Neuronal stem cell (in vitro differentiated cells): ENCODE measurements at places on chromosomes 1 and 21.

DNA sequence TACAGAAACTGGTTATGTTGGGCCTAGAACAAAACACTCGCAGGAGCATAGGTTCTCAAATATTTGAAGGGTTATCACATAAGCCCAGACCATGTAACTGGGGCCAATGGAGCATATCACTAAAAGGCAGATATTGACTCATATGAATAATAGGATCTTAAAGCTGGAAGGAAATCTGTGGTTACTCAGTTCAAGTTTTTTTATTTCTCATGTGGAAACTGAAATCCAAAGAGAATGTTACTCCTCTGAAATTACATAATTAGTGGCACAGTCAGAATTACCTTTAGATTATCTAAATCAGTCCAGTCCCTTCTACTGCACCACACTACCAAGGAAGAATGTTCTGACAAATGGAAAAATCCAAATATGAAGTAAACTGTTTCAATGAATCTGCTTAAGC, 12.0 kb downstream of the SLAMF8 start:
- DNase-seq, result no peak
- no peaks in the 10 kb centered on the region for H3K36me3 ChIP-seq
- no peaks in the 10 kb centered on the region for H3K4me1 ChIP-seq
- H3K27ac ChIP-seq, result no peak overlapping the region

- no peaks in the 10 kb centered on the region for H3K4me1 ChIP-seq
- H3K36me3 ChIP-seq, result no peaks in the 10 kb centered on the region
- no peak overlapping the region for H3K4me3 ChIP-seq
- peak; percentile 43 for DNase-seq
Measured at GRCh38 chr1:96236156-96236739, 485.3 kb upstream of the PTBP2 start.

DNA sequence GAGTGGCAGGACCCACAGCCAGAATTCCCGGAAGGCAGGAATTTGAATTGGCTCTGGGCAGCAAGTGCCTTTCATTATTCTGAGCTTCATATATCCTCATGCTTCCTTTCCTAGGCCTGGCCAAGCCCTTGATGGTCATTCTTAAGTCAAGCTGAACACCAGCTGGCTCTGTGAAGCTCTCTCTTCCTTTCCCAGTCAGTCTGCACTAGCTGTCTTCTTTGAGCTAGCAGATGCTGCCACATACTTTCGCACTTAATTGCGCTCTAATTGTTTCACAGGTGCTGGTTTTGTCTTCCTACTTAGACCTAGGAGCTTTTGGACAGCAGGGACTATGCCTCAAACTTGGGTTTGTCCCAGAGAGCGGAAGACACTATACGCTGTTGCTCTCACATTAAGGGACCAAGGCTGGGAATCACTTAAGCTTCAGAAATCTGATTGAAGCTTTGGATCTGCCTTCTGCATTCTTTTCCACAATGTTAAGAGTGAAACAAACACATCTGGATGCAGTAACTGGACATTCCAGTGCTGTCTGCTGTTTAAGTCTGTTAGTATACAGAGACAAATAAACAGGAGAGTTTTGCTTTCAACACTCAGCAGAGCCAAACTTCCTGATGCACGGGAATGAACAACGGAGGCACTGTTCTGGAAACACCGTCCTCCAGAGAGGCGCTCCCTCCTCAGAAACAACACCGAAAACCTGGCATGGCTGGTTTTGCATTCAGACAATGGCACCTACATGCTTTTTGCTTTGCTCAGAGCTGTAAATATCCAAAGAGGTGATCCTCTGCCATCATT, 2.2 kb downstream of the TLR5 start:
- no peak overlapping the region for H3K27ac ChIP-seq
- H3K4me3 ChIP-seq, result no peak overlapping the region
- peaks cover 8% of the 10 kb centered on the region for H3K4me1 ChIP-seq
- no peak for DNase-seq
- no peaks in the 10 kb centered on the region for H3K36me3 ChIP-seq

- H3K27me3 ChIP-seq, result no peaks in the 10 kb centered on the region
- no peaks in the 10 kb centered on the region for H3K36me3 ChIP-seq
- no peak overlapping the region for H3K27ac ChIP-seq
- H3K4me3 ChIP-seq, result no peak overlapping the region
Measured at GRCh38 chr1:205633421-205633976, 1.7 kb upstream of the ELK4 start.

DNA sequence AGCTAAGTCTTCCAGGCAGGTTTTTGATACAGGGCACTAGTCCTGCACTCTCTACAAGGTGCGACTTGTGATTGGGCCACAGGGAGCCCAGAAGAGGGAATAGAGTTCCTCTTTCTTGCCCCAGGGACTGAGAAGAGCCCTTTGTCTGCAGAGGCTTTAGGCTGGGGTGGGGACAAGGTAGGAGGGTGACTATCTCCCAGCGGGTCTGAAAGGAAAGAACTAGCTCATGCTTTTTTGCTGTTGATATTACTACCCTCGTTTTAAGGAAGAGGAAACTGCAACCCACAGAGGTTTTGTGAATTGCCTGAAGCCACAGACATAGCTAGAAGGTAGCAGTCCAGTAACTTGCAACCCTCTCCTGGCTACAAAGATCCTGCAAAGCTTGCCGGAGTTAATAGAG, 615.2 kb downstream of the MATN1 start:
- no peak overlapping the region for H3K4me3 ChIP-seq
- no peak overlapping the region for H3K27ac ChIP-seq
- H3K4me1 ChIP-seq, result no peaks in the 10 kb centered on the region
- H3K36me3 ChIP-seq, result no peaks in the 10 kb centered on the region

GRCh38 chr1:113765306-113766230, 6.3 kb upstream of the PHTF1 start:
- H3K4me1 ChIP-seq, result peaks cover 2% of the 10 kb centered on the region
- H3K27ac ChIP-seq, result no peak overlapping the region
- no peak for DNase-seq
- H3K36me3 ChIP-seq, result peaks cover 51% of the 10 kb centered on the region

DNA sequence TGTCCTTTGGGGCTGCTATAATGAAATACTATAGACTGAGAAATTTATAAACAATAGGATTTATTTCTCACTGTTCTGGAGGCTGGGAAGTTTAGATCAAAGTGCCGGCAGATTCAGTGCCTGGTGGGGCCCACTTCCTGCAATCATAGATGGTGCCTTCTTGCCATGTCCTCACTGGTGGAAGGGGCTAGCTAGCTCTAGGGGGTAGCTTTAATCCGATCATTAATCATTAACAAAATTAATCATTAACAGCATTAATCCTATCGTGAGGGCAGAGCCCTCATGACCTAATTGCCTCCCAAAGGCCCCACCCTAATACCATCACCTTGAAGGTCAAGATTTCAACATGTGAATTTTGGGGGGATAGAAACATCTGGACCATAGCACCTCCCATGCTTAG, 124.3 kb downstream of the TRABD2B start:
- no peak overlapping the region for H3K27ac ChIP-seq
- no peak overlapping the region for H3K4me3 ChIP-seq
- no peaks in the 10 kb centered on the region for H3K36me3 ChIP-seq

DNA sequence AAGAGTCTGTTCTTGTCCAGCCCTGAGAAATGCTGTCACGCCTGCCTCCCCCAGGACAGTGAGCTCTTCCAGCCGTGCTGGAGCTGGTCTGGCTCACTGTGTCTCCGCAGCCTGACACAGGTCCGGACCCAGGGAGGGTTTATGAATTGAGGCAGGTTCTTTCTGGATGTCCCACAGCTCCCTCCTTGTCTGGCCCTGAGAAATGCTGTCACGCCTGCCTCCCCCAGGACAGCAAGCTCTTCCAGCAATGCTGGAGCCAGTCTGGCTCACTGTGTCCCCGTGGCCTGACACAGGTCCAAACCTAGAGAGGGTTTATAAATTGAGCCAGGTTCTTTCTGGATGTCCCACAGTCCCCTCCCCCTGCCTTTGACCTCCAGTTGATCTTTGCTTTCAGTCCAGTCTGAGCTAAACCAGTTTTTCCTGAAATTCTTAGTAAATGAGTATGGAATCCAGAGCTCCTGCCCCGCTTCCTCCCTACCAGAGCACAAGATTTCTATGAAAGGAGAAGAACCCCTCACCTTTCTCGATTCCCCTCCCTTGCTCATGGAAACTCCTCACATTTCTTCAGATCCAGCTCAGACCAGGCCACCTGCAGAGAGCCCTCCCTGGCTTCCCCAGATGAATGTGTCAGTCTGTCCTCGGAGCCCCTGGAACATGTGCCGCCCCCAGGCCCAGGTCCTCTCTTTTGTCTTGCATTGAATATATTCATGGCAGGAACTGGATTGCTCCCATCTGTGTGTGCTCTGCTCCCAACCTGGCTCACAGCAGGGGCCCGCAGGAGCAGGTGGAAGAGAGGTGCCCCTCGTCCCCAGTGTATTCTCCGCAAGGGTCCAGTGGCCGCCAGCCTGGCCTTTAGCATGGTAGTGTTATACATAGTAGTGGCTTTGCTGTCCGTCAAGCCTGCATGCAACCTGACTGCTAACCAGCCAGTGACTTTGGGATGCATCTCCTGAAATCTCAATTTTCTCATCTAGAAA, 116.3 kb downstream of the EPHB2 start:
- no peaks in the 10 kb centered on the region for H3K36me3 ChIP-seq
- H3K27ac ChIP-seq, result no peak overlapping the region
- H3K4me3 ChIP-seq, result no peak overlapping the region
- peaks cover 17% of the 10 kb centered on the region for H3K4me1 ChIP-seq

GRCh38 chr1:53326598-53327181, 1.2 kb downstream of the LRP8 start:
- peak overlapping the region; percentile 87 for H3K4me3 ChIP-seq
- H3K27me3 ChIP-seq, result no peaks in the 10 kb centered on the region
- H3K27ac ChIP-seq, result peak overlapping the region; percentile 90
- peaks cover 40% of the 10 kb centered on the region for H3K36me3 ChIP-seq
- peak; percentile 35 for DNase-seq

GRCh38 chr1:244304156-244304555, 147.6 kb downstream of the ADSS2 start:
- H3K27ac ChIP-seq, result no peak overlapping the region
- no peaks in the 10 kb centered on the region for H3K27me3 ChIP-seq
- no peaks in the 10 kb centered on the region for H3K36me3 ChIP-seq
- no peak overlapping the region for H3K4me3 ChIP-seq
